Umbilical cord (tissue), 2 donors: ENCODE measurements at places on chromosomes 3 and 15. TPM values are rescaled to one million over a fixed set of nuclear protein-coding genes. Genes with fewer than 3 reads are reported as not detected.

ZNF660 gene
- total RNA-seq = 19.0 TPM

ST3GAL6 gene
- total RNA-seq = 12.0 TPM

CHRM5 gene
- 4.6 TPM for total RNA-seq

DNA sequence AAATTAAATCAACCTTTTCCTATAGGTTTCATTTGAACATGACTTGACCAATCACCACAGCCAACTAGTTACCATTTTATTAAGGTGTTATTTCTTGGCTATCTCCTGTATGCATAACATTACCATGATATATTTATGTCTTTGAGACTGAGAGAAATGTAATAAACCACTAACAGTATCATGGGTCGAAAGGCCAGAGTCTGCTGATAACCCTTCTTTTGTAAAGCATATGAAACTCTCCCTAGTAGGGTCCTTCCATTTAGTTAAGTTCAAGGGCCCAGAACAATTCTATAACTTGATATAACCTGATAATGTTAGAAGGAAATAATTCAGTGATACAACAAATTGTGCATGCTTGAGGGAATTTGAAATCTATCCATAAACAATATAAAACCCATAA lies 14.3 kb upstream of the DPH6 start:
- DNase-seq = no peak

DNA sequence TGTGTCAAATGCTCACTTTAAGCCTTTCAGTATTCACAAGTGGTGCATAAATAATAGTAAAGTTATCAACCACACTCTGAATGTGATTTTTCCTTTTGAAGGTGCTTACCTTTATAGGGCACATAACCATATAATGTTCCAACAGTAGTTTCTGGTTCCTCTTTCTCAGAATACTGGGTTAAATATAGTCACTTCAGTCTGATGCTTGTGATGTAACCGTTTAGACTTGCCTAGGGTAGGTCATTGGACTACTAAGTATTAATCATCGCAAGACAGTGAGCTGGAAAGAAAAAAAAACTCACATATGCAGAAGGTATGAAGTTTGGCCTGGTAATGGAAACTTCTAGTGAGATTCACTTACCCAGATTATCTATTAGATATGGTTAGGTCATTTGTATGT lies 1.9 kb downstream of the KBTBD8 start:
- peak; percentile 14 for DNase-seq

DNA sequence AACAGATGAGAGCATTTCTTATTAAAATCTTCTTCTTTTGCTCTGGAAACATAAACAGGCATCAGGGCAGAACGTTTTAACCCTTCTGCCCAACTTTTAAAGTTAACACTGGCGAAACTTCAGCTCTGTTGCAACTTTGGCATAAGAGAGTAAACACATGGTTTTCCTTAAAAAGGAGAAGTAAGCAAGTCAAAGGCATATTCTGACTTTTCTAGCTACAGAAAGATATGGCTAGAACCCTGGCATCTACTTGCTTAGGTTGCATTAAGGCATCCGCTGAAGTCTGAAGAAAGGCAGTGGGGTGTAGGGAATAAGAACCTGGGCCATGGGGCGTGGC lies 13.3 kb upstream of the IL16 start:
- no peak for DNase-seq

DNA sequence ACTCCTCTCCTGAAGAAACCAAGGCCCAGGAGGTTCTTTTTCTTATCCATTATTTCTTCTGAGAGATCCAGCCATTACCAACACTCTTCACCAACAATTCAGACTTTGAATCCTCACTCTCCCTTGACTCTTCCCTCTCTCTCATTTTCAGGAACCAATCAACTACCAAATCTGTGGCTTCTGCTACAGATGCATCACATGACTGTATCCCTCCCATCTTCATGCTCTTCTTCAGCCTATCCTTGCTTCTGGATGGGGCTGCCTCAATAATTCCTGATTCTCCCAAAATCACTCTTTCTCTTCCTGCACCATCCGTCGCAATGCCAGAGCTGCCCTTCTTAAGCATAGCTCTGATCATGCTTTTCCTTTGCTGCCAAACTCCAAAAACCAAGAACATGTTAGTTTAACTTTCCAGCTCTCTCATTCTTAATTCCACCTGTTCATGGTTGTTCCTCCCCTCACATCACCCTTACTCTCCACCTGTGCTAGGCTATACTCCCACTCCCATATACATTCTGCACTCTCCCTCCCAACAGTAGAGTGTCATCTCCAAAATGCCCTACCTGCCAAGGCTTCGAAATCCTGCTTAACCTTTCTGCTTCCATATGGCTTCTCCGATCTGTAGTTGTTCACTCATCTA lies 13.5 kb downstream of the PLD1 start:
- DNase-seq = no peak

DNA sequence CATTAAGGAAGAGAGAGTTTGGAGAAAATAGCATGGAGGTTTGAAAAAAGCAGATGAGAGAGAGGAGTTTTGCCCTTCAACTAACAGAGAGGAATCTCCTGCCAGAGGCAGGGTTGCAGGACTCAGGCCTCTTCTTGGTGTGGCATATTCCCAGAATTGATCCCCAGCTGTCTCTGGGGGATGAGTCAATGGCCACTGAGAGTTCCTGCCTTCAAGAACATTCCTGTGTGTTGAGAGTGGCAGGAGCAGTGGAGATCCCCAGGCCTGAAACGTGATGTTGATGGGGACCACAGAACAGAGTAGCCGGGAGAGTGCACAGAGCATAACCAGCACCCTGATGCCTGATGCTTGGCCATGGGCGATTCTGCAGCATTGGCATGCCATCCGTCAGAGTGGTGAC lies 348.4 kb upstream of the THBS1 start:
- peak; percentile 49 for DNase-seq
